Pancreas (tissue), 10 donors: ENCODE measurements at places on chromosomes 12 and 14. TPM values are rescaled to one million over a fixed set of nuclear protein-coding genes. Genes with fewer than 3 reads are reported as not detected.

DNA sequence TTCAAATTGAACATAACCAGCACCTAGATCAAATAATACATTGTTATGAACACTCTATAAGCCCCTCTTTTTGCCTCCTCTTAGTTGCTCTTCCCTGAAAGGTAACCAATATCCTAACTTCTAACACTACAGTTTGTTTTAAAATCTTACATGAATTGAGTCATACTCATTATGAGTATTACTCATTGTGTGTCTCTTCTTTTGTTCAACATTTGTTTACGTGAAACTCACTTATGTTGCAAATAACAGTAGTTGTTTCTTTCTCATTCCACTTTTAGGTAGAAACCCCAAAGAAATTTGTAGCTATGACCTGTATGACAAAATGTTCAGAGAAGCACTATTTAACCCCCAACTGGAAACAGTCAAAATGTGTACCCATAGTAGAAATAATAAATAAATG is 6.6 kb downstream of the LRRC9 start:
- no peaks in the 10 kb centered on the region for H3K4me1 ChIP-seq
- no peak overlapping the region for H3K27ac ChIP-seq
- DNase-seq = no peak

- H3K27ac ChIP-seq = peak within 1 kb of the TSS; percentile 22
- H3K4me3 ChIP-seq = no peak within 1 kb of the TSS
- peak; percentile 38 for DNase-seq
- no peaks in the 10 kb centered on the region for H3K27me3 ChIP-seq
- H3K36me3 ChIP-seq = no peaks in the 10 kb centered on the region
Measured at GRCh38 chr14:103094406-103095209, at the start of gene EXOC3L4. TSS of gene EXOC3L4 (plus strand) at chr14:103094725. CDS start at chr14:103100220, 5,495 bp downstream.

DNA sequence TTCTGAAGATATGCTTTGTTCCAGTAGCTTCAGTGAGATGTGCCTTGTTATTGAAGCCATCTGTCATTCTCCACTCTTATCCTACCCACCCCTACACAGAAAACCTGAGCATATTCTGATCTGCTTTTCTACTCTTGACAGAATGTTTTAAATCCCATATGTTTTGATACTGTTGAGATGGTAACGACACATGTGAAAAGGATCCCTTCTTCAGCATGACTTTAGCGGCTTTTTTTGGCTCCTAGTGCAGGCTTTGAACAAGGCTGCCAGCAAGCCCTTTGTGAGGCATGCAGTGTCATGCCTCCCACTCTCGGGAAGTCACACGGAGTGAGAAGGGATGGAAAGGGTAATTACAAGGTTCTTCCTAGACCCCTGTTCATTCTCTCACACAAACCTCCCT is 228.8 kb upstream of the RGS6 start:
- DNase-seq = no peak
- no peaks in the 10 kb centered on the region for H3K4me1 ChIP-seq
- H3K27me3 ChIP-seq = no peaks in the 10 kb centered on the region
- H3K27ac ChIP-seq = no peak overlapping the region
- H3K4me3 ChIP-seq = no peak overlapping the region

- no peak for DNase-seq
- no peak overlapping the region for H3K27ac ChIP-seq
- no peaks in the 10 kb centered on the region for H3K27me3 ChIP-seq
- no peak overlapping the region for H3K4me3 ChIP-seq
Measured at GRCh38 chr12:56721216-56721615, 3.9 kb downstream of the NACA start.

DNA sequence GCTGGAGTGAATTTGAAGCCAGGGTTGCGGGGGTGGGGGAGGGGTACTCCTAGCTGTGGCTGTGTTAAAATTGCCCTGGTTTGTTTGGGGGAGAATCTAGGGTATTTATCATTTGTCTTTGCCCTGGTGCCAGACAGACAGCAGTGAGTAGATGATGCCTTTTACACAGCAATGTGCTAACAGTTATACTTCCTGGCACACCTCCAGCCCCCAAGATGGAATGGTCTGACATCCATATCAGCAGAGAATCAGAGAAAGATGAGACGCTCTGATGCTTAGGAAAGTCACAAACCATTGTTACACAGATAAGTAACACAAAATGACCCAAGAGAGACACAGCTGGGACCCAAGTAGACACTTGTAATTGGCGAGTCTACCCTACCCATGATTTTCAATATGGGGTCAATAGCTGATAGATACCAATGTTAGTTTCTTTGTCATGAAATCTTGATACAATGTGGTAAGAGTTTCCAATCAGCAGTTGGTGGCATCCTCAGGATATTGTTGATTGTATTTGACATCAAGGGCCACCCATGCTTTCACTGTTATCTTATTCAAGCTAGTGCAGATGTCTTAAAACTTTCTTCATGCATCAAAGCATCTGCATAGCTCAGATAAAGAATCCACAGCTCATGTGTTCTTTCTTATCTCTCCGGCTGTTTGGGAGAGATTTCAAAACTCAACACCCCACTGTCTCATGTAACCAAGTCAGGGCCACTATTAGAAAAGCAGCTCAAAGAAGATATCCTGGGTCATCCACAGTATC is 2.6 kb upstream of the PRKAB1 start:
- no peak overlapping the region for H3K4me3 ChIP-seq
- no peak overlapping the region for H3K27ac ChIP-seq
- H3K36me3 ChIP-seq = no peaks in the 10 kb centered on the region
- peaks cover 7% of the 10 kb centered on the region for H3K4me1 ChIP-seq

DNA sequence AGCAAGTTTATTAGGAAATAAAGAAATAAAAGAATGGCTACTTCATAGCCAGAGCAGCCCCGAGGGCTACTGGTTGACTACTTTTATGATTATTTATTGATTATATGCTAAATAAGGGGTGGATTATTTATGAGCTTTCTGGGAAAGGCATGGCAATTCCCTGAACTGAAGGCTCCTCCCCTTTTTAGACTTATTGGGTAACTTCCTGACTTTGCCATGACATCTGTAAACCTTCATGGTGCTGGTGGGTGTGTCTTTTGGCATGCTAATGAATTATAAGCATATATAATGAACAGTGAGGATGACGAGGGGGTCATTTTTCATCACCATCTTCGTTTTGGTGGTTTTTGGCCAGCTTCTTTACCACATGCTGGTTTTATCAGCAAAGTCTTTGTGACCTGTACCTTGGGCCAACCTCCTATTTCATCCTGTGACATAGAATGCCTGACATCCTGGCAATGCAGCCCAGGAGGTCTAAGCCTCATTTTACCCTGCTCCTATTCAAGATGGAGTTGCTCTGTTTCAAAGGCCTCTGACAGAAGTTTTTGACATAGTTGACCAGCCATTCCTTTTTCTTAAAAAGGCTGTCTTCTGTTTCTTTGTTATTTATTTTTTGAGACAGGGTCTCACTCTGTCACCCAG is 11.1 kb upstream of the PTGES3 start:
- no peaks in the 10 kb centered on the region for H3K36me3 ChIP-seq
- no peaks in the 10 kb centered on the region for H3K4me1 ChIP-seq
- no peak overlapping the region for H3K4me3 ChIP-seq
- no peak for DNase-seq
- no peaks in the 10 kb centered on the region for H3K27me3 ChIP-seq

DNA sequence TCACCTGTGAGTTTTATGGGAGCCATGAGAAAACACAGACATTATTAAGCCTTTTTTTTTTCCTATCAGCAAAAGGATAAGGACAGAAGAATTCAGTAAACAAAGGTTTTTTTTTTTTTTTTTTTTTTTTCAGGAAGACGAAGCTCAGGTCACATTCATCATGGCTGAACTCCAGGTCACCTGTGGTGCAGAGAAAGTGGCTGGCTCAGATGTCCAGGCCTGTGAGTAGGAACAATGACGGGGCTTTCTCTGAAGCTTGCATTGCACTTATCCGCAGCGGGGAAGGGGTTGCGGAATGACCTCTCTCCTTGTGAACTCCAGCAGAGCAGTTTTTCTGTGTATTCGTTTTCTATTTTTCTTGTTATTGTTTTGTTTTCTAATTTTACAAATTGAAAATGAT is 759.6 kb upstream of the TMEM132C start:
- H3K27ac ChIP-seq = no peak overlapping the region
- H3K4me1 ChIP-seq = no peaks in the 10 kb centered on the region
- no peak overlapping the region for H3K4me3 ChIP-seq
- no peaks in the 10 kb centered on the region for H3K36me3 ChIP-seq
- DNase-seq = no peak

The ABCD2 gene
- 0.03 TPM for total RNA-seq
